ENCODE measurements at places on chromosomes 1 and 21. TPM values are rescaled to one million over a fixed set of nuclear protein-coding genes. Genes with fewer than 3 reads are reported as not detected.

The SPATA45 gene
- not detected for total RNA-seq

The IL19 gene
- not detected for total RNA-seq

The AUNIP gene
- total RNA-seq, result 6.2 TPM

The FCRL6 gene
- not detected for total RNA-seq

The CLCA1 gene
- not detected for total RNA-seq

The SYNC gene
- 10.3 TPM for total RNA-seq

The SWT1 gene
- total RNA-seq, result 1.6 TPM

The PAX7 gene
- total RNA-seq, result 0.36 TPM

The GNAI3 gene
- 4.8 TPM for total RNA-seq

The PGLYRP4 gene
- total RNA-seq, result not detected

The AKR7A3 gene
- 0.16 TPM for total RNA-seq

The C1orf141 gene
- not detected for total RNA-seq

The OPRD1 gene
- 0.06 TPM for total RNA-seq

The E2F2 gene
- total RNA-seq, result 2.6 TPM

The S1PR1 gene
- total RNA-seq, result 0.08 TPM

The RNU1-3 gene
- total RNA-seq, result not detected

The AMY1A gene
- total RNA-seq, result not detected

The CD247 gene
- not detected for total RNA-seq

The FAM131C gene
- 16.5 TPM for total RNA-seq

The DIRAS3 gene
- total RNA-seq, result 1.2 TPM

The VANGL1 gene
- 21.8 TPM for total RNA-seq

The GUCA2A gene
- not detected for total RNA-seq

The ECM1 gene
- 2.2 TPM for total RNA-seq

The RBM11 gene
- not detected for total RNA-seq

The ZBED6 gene
- 4.3 TPM for total RNA-seq

The OR14K1 gene
- not detected for total RNA-seq

The KCNA3 gene
- total RNA-seq, result not detected

The IFI16 gene
- total RNA-seq, result 4.1 TPM

The RCC2 gene
- total RNA-seq, result 65.1 TPM

The RGS1 gene
- not detected for total RNA-seq

The ZNF281 gene
- total RNA-seq, result 26.1 TPM

The MORC3 gene
- total RNA-seq, result 10.2 TPM

The RXFP4 gene
- not detected for total RNA-seq

The WDR64 gene
- not detected for total RNA-seq

The EGLN1 gene
- 41.3 TPM for total RNA-seq

The SELL gene
- 0.28 TPM for total RNA-seq

The ATP1A1 gene
- total RNA-seq, result 190 TPM

The TNFRSF25 gene
- total RNA-seq, result 2.3 TPM

The ASCL5 gene
- 0.08 TPM for total RNA-seq

The INAVA gene
- total RNA-seq, result 43.7 TPM

The AQP10 gene
- total RNA-seq, result not detected

The LRRC38 gene
- not detected for total RNA-seq

The PLXNA2 gene
- 0.87 TPM for total RNA-seq

The TFF3 gene
- not detected for total RNA-seq

The CD160 gene
- total RNA-seq, result 0.10 TPM

The CAMTA1 gene
- 67.8 TPM for total RNA-seq

The MAEL gene
- not detected for total RNA-seq

The OR2L13 gene
- total RNA-seq, result not detected

The KPRP gene
- total RNA-seq, result not detected

The SLC5A9 gene
- total RNA-seq, result not detected

The PEAR1 gene
- 10.5 TPM for total RNA-seq

The S100A7 gene
- not detected for total RNA-seq

The HES5 gene
- not detected for total RNA-seq

The JAM2 gene
- total RNA-seq, result not detected

The FCAMR gene
- not detected for total RNA-seq

The WNT2B gene
- 0.24 TPM for total RNA-seq

The CA14 gene
- total RNA-seq, result not detected

The RHBG gene
- total RNA-seq, result not detected

All from A549 treated with CpdA at 1 μM for 4 hours (cell line).